Activated CD8-positive, alpha-beta memory T cell treated with anti-CD3 and anti-CD28 coated beads for 48 hours (primary cell): ENCODE measurements at places on chromosomes 12 and 14.

DNA sequence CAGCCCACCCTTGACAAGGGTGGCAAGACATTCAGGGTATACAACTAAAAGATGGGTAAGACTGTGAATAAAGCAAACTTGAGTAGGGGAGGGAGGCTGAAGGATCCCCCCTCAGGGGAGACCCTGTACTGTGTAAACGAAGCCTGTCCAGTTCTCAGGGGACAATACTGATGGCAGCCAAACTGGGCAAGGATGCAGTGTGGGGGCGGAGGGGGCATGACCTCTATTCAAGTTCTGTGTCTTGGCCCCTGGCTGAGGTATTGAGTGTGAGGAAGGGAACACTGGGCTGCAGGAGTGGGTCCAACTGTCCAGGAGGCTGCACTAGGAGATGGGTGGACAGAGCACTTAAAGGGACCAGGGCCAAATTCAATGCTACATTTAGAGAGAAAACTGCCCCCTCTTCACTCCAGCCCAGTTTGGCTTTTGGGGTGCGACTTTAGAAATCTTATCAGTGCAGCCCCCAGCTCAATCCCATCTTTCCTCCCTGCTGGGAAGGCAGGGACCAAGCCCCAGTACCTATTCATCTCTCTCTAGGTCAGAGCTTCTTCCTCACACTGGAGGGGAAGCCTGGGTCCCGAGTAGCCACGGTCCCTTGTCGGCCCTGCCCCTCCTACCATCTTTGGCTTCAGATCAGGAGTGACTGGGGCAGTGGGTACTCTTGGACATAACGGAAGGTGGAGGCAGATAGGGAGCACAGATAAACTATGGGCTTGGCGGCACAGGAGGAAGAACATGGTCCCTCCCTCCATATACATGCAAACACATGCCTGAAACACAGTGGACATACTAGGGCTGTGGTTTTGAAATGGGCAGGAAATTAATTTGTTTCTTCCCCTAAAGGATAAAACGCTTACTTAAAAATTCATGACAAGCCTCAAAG, 11.8 kb downstream of the SLC39A5 start:
- no peak for DNase-seq

- no peak for DNase-seq
Measured at GRCh38 chr14:51806026-51807023, 54.1 kb upstream of the GNG2 start.

GRCh38 chr14:24098927-24099813, 5.1 kb downstream of the PCK2 start:
- DNase-seq = no peak

DNA sequence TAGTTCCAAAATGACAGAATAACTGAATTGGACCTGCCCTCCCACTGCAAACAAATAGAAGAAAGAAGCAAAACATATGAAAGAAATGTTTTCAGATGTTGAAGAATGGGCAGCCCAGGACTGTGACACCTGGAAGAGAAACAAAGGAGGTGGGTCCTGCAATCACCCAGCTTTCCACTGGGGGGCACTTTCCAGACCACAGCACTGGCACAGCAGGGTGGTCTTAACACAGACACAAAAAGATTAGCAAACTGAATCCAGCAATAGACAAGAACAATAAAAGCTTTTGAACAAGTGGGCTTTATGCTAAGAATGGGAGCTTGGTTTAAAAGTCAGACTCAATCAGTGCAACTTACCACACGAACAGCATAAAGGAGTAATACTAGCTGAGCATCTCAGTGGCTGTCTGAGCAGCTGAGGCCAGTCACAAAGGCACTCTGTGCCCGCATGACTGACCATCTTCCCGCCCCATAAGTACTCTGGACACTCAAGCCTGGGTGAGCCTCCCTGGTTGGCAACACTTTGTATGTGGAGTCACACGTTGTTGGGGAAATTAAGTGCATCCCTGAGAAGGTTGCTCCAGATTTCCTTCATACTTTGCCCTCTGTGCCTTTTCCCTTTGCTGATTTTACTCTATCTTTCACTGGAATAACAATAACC, 27.7 kb downstream of the JKAMP start:
- no peak for DNase-seq

DNA sequence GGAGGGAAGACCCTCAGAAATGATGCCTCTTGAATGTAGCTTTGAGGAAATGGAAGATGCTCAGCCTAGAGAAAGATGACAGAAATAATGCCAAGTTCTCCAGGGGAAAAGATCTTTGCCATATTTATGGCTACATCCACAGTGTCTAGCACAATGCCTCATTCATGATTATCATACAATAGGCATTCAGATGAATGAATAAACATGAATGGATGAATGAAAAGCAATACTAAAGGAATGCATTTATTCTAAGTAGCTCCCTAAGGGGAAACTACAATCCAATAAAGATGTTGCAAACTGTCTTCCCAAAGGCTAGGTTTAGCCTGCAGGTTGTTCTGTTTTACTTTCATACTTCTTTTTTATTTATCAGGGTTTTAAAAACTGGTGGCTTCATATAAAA, 12.0 kb downstream of the TMTC1 start:
- no peak for DNase-seq

- no peak for DNase-seq
Measured at GRCh38 chr14:102854091-102854703, 68.3 kb upstream of the AMN start.

DNA sequence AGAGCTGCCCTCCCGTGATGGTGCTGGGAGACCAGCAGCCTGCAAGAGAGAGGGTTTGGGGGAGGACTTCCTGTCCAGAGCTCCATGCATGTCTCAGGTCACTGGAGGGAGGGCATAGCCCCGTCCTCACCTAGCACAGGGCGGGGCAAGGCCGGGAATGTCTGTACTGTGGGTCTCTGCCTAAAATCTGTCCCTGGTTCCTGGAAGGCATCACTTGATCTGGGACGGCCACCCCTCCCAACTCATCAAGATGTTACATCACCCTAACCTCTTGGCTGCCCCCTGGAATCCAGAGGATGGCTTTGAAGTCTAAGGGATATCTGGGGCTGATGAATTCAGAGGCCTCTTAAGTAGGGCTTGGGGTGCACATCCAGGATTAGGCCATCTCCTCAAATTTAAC, 37.0 kb upstream of the MEG3 start:
- no peak for DNase-seq

DNA sequence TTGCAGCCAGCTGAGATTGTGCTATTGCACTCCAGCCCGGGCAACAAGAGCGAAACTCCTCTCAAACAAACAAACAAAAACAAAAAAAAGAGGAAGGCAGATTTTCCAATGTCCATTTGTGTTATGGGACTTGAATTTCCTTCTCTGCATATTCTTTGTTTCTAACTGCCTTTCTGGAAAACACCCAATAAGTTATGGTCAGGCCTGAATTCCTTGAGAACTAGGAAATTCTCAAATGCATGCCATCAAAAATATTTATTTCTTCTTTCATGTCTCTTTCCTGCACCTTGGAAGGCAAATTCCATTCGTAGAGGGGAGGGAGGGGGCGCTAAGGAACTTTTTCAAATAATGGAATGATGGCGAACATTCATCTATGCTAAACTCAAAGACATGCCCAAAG, 117.6 kb upstream of the TMCC3 start:
- DNase-seq = no peak

DNA sequence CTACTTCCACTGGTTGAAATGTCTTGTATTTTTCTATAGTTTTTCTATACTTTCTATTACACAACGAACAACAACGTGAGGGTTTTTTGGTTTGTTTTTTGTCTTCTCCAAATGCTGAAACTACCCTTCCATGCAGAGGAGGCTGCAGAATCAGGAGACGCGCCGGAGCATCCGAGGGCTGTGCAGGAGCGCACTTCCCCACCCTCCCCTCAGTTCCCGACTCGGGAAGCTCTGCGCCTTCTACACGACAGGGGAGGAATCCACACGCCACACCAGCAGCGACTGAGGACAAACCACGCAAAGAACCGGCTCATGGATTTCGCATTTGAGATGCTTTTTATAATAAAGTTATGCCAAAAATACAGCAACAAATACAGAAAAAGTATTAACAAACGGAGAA, 30.9 kb downstream of the SLC15A4 start:
- DNase-seq = no peak

GRCh38 chr12:93549174-93549573, 23.3 kb upstream of the SOCS2 start:
- no peak for DNase-seq

DNA sequence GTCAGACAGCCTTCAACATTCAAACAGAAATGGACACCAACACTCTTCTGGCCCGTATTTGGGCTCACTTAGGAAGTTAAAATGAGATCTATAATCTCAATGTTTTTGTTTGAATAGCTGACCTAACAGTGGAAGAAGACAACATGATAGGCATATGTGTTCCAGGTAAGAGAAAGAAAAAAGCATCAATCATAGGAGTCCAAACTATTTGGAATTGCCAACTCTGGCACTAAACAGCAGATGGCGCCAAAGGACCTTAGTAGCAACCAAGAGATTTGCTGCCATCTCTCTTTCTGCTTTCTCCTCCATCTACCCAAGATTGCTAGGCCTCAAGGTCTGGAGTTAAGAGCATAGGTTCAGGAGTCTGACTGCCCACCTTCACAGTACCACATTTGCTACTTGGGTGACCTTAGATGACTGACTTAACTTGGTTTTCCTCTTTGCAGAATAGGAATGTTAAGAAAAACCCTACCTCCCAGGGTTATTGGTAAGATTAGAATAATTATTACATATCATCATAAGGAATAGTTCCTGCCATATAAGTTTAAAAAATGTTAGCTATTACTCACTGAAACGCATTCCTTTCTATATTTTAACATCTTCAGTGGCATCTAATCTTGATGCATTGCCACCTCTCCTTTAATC, 30.2 kb downstream of the PEX5 start:
- DNase-seq = peak; percentile 6

DNA sequence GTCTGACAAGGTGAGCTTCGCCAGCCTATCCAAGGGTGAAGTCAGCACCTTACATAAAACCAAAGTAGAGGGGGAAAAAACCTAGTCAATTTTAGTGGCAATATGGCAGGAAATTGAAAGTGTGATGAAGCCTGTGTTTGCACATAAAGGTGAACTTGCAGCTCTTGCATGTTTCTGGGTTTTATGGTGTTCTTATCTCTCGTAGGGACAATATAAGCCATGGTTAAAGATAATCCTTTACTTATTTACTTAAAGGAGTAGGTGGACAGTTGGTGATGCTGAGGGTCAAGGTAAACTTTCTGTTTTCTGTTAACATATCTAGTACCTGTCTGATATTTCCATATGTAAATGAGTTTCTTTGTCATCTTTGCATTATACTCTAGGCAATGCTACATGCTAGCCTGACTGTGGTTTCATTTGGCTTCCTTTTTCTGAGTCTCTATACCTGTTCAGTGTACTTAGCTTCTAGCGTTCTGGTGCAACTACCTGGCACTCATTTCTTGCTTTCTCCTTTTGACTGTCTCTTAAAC, 32.8 kb downstream of the CCDC91 start:
- no peak for DNase-seq

GRCh38 chr14:89862856-89863255, 91.7 kb downstream of the EFCAB11 start:
- DNase-seq = no peak

DNA sequence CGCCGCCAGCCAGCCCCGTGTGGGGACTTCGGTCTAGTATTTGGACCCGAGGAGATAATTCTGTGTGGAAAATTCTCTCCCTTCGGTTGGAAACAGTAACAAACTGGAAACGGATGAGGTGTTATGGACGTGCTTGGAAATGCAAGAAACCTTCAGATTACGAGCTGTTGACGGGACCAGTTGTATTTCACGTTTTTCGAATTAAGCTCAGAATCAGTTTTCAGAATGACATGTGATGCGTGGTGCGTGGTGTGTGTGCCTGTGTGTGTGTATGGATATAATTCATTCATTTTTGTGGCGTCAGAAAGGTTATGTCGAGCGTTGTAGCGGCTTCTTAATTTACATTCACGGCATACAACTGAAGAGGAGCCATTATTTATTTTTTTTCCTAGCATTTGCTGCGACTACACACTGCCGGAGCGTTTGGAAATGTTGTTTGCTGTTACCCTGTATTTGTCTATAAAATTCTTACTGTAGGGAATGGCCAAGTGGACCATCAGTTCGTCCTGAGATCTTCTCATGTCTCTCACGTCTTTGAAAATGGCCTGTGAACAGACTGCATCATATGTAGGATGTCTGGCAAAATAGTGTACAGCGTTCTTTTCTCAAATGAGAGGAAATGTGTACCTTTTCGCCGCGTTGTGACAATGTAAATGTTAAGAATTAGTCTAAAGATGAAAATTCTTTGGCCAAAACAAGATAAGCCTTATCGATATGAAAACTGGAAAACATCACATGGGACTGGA, 1.3 kb downstream of the TRAF3 start:
- DNase-seq = no peak

DNA sequence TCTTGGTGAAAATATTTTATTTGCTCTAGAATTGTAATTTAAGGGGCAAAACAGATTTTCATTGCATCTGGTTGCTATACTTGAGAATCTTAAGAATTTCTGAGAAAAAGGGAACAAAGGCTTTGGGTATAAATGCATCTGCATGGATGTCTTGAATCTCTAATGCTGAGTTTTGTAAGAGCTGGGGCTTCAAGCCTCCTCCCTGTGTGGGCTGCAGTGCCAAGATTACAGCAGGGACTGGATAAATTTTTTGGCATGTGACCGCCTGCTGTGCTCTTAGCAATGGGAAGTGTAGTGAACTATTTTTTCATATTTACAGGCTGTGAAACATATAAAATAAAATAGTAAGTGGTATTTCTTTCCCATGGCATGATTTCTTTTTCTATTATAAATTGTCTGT, 70.0 kb downstream of the SLC38A6 start:
- DNase-seq = no peak

DNA sequence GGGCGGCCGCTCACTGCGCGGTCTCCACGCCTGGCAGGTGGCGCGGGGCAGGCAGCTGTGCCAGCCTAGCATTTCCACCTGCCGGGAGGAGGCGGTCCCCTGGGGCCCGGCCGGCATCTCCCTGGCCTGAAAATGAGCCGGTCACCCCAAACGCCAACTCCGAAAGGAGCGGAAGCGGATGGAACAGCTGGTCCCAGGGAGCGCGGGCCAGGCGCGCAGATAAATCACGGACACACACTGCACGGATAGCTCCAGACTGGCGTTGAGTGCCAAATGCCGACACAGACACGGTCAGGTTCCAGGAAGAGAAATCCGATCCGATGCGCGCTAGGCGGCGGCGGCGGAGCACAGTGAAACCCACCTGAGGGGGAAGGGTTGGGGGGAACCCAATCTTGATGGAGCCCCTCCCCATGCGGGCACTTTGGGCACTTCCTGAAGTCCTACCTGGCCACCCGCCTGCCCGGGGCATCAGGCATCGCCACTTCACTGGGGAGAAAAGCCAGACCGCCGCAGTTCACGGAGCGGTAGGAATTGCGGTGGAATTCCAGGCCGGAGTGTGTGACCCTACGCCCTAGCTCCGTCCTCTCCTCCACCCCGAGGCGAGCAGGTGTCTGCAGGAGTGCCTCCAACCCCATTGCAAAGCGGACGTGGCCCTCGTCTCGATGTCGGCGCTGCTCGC, 624 bp upstream of the PLEKHD1 start:
- DNase-seq = no peak

DNA sequence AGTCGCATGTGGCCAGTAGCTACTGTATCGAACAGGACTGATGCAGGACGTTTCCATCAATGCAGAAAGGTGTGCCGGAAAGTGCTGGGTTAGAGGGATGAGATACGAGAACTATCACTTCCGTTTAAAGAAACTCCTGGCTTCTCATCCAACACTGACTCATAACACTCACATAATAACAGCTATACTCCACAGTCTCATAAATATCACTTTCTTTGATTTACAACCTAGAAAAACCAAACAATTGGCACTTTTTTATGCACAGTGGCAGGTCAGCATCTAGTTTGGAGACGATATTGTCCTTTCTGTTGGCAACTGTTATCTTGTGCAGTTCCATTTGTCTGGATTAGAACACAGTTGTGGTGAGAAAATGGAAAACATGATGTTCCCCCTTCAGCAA, 43.4 kb downstream of the SLC25A21 start:
- no peak for DNase-seq

- DNase-seq = no peak
Measured at GRCh38 chr14:38316922-38317321, 61.0 kb upstream of the CLEC14A start.
